ENCODE measurements at places on chromosomes 16 and 17.

DNA sequence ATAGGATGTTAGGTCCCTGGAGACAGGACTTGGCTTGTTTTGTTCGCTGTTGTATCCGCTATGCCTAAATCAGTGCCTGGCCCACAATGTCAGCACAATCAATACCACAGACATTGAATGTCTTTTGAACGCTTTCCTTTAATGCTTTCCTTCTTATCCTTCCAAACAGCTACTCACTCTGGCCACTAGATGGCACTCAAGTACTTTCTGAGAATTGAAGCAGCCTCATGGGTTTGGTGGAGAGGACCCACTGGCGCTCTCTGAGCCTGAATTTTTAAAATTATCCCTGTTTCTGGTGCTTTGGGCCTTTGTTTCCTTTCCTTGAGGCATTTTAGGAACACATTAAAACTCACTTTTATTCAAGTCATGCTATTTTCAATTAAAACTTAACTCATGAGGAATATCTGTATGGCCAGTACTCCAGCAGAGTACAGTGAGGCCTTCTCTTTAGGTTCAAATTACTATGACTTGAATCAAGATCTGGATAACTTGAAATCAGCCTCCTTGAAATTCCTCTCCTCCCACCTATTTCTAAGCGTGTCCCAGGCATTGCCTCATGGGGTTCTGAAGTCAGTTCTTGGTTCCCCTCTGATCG, 3.2 kb upstream of the NLRP1 start:
- no peak for DNase-seq

- DNase-seq = no peak
Measured at GRCh38 chr16:5502467-5502869, 404.9 kb upstream of the EEF2KMT start.

GRCh38 chr17:32494621-32495358, 8.0 kb downstream of the CDK5R1 start:
- DNase-seq = no peak

- peak; percentile 94 for DNase-seq
Measured at GRCh38 chr17:81419319-81419885, 24.1 kb downstream of the BAHCC1 start.

- no peak for DNase-seq
Measured at GRCh38 chr17:43864161-43864984, 17.4 kb downstream of the CD300LG start.

DNA sequence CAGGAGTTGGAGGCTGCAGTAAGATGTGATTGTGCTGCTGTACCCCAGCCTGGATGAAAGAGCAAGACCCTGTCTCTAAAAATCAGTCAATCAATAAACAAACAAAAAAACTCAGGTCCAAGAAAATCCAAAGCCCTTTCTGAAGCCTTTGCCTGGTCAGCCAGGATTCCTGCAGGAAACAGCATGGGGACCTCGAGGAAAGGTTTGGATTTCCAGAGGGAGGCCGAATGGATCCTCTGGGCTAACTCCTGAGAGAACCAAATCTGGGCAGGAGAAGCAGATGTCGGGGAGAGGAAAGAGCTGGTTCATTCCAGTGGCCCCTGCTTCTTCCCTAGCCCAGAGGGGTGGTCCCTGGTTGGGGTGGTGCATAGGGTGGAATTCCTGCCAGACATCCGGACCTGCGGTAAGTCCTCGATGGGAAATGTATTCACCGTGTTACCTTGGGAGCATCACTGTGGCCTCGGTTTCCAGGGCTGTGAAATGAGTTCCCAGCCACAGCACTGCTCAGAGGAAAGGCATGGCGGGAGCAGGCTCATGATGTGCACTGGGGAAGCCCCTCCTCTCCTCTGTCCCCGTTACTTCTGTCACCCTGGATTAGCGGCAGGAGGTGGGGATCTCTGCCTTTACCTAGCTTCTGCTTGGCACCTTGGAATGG, 75.1 kb downstream of the CYLD start:
- no peak for DNase-seq

- DNase-seq = no peak
Measured at GRCh38 chr17:51355441-51356410, 95.4 kb downstream of the UTP18 start.

DNA sequence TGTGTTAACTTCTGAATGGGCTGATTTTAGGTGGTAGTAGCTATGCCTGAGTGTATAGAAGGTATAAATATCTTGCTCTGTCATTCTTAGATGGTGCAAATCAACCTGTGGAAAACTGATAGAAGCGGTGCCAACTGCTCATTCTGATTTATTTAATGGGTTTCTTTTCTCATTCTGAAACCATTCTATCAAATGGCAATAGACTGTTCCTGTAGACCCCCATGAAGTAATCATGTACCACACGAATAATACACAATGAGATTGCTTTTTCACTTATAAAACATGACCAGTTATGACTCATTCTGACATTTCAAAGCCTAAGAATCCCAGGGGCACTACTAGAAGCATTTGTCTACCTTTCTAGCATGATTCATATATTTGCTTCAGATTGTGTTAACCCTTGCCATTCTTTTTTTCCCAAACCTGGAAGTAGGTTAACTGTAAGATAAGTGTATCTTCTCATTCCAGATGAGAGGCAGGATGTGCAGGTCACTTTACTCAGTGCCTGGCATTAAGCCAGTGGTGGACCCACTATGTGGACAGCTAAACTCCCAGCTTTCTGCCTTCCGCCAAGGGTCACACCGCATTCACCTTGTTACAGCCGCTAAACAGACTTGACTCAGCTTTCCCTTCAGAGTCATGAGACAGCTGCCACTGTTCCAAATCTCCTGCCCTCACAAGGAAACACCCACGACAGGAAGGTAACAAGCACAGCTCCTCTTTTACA, 16.4 kb upstream of the SLC16A11 start:
- DNase-seq = peak; percentile 96

DNA sequence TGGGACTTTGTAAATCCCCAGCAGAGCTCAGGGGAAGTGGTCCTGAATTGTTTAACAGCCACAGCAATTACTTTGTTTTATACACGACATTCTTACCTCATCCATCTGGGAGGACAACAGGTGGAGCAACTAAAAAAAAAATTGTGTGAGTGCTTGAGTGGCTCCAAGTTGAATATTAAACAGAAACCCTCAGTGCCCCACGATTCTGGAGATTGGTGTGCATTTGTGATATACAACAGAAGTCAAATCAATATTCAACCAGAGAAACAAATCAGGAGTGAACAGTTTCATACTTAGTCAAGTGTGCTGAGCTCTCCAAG, 204.8 kb downstream of the HAPSTR1 start:
- DNase-seq = no peak

DNA sequence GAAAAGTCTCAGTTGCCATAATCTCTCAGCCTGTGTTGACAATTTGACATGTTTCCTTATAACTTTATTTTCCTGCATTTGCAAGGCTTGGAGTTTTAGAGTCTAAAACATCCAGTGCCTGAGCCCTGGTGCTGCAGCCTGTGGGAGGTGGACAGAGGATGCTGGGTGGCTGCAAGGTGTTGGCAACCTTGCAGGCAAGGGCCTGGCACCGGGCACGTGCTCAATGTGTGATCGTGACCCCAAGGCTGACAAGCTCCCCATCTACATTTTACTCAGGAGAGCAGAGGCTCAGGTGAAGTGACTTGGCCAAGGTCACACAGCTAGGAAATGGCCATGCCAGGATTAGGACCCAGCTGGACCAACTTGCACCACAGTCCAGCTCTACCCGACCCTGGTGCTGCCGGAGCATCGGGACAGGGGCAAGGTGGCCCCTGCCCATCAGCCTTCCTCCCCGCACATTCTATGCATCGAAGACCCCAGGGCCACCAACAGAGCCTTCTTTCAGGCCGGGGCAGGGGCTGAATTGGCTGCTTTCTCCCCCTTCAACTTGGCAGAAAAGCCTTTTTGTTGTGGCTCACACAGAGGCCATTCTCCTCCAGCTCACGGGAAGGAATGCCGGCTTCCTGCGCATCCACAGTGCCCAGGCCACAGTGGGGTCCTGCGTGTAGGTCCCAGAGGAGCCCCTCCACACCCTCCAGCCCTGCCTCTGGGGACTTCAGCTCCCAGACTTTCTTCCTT, 23.1 kb downstream of the MMP15 start:
- DNase-seq = no peak

DNA sequence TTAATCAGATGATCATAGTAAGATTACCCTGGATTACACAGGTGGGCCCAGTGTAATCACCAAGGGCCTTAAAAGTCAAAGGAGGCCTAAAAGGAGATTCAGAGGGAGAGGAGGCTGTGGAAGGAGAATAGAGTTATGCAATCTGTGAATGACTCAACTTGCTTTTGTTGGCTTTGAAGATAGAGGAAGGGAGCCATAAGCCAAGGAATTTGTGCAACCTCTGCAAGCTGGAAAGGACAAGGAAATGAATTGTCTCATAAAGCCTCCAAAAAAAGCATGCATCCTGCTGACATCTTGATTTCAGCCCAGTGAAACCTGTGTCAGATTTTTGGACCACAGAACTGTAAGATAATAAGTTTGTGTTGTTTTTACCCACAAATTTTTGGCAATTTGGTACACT, 109.6 kb downstream of the CNTNAP4 start:
- DNase-seq = no peak

DNA sequence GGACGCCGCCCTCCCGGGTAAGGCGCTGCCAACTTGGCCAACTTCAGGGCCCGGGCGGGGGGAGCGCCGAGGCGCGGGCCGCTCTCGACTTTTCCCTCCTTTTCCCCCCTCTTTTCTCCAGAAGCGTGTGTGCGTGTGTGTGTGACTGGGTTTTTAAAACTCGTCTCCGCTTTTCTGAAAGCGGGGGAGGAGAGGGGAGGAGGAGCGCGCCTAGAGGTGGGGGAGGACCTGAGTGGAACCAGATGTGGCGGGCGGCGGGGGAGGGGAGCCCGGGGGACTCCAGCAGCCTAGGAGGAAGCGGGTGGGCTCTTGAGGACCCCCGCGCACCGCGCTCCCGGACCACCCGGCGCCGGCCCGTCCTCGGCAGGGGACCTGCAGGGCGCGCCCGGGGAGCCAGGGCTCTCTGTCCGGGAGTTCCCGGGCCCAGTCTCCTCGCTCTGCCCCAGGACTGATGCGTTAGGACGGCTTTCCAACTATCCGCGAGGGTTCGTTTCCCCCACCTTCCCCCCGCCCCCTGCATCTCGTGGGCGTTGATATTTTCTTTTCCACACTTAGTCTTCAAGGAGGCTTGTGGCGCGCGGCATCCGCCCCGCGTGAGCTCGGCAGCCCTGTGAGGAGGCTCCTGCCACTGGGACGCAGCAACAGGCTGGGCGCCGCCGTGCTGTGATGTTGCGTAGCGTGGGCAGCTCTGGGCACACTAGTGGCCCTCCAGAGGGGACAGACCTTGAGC, 599 bp downstream of the MRC2 start:
- no peak for DNase-seq

DNA sequence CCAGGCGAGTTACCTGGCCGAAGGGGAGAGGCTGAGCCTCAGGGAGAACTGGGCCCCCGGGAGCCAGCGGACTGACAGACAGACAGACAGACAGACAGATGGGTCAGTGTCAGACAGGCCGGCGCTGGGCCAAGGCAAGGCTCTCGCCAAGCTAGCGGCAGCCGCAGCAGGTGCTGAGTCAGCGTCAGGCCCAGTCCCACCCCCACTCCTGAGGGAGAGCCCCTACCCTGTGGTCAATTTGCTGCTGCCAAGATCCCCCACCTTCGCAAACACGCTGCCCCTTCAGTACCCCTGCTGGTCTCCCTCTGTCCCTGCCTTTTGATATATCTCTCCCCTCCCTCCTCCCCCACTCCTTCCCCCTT, 1.5 kb downstream of the FGF11 start:
- DNase-seq = peak; percentile 72

DNA sequence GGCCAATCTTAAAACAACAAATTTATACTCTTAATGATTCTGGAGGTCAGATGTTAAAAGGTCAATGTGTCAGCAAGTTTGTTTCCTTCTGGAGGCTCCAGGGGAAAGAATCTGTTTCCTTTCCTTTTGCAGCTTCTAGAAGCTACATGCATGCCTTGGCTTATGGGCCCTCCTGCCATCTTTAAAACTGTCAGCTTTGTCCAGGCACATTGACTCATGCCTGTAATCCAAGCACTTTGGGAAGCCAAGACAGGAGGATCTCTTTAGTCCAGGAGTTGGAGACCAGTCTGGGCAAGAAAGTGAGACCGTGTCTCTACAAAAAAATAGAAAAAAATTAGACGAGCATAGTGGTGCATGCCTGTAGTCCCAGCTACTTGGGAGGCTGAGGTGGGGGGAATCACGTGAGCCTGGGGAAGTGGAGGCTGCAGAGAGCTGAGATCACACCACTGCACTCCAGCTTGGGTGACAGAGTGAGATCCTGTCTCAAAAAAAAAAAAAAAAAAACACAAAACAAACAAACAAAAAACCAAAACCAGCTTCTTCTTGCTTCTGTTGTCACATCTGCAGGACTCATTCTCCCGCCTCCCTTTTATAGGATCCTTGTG, 58.3 kb downstream of the NOS2 start:
- no peak for DNase-seq

DNA sequence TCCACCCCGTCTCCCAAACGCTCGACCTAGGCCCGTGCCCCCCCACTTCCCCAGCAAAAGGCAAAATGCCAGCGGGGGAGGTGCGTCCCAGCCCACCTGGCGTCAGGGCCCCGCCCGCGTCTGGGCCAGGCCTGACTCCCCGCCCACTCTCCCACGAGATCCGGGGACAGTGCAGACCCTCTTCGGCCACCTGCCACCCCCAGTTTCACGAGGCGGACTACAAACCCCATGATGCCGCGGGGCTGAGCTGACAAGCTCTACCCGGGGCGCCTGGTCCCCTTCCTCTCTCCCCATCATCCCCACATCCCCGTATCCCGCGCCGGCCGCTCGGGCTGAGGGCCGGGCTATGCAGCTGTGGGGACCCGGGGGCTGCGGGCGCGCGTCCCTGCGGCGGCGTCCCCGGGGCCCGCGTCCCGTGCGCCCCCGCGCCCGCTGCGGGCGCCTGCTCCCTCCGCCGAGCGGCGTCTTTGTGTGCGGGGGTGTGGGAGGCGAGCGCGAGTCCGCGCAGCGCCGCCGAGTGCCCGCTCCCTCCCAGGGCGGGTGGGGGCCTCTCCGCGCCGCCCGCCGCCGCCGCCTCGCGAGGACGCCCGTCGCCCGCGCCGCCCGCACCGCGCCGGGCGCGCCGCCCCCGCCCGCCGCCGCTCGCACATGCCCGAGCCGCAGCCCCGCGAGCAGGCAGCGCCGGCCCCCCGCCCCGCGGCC, at the start of gene ANKRD13B:
ANKRD13B (plus strand) TSS at position 283 of the 702 bp plus-strand sequence. CDS start 490 bp downstream, outside the sequence.
- no peak for DNase-seq

DNA sequence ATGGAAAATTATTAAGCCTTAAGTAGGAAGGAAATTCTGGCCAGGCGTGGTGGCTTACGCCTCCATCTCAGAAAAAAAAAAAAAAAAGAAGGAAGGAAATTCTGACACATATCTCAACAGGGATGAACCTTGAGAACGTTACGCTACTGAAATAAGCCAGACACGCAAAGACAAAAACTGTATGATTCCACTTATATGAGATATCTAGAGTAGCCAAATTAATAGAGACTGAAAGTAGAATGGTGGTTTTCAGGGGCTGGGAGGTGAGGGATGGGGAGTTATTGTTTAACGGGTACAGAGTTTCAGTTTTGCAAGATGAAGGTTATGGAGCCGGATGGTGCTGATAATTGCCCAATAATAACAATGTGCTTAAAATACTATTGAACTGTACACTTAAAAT, 16.2 kb upstream of the HNF1B start:
- DNase-seq = no peak

- peak; percentile 38 for DNase-seq
Measured at GRCh38 chr16:89038221-89038721, 55.4 kb upstream of the ACSF3 start.

GRCh38 chr17:38970128-38970527, 2.9 kb upstream of the FBXO47 start:
- DNase-seq = no peak
